Stimulated activated naive CD4-positive, alpha-beta T cell (primary cell): ENCODE measurements at places on chromosomes 11 and 22.

DNA sequence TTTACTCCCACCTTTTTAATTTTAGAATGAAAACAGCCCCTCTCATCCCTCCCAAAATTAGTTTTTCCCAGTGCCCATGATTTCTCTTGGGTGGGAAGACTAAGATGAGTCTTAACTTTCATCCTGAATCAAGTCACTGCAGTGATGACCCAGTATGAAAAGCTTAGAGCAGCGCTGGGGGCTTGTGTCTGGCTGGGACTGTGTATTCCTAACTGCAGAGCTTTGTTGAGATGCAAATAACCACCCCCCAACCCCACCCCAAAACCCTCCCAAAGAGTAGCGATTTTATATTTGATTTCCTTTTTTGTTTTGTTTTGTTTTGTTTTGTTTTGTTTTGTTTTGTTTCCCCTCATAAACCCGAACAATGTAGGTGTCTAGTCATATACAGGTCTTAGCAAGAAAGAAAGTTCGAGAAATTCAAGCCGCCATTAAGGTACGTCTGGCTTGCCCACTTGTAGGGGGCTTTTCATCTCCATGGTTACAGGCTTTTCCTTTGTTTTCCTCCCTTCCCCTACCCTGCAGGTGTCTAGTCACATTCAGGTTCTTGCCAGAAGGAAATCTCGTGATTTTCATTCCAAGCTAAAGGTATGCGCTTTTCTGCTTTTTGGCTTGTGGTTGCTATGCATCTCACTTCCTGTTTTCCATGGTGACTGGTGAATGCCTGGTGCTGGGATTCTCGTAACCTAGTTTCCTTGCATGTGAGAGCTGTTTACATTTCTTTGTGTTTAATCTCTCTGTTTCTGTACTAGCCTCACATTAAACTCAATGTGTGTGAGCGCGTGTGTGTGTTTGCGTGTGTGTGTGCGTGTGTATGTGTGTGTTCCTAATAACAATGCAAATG lies 144.6 kb upstream of the RASSF10 start:
- DNase-seq: no peak

- DNase-seq: no peak
Observed at GRCh38 chr11:69500285-69501120, 19.0 kb downstream of the LINC01488 start.

GRCh38 chr11:33899400-33900037 lies 7.6 kb upstream of the LMO2 start:
- no peak for DNase-seq

DNA sequence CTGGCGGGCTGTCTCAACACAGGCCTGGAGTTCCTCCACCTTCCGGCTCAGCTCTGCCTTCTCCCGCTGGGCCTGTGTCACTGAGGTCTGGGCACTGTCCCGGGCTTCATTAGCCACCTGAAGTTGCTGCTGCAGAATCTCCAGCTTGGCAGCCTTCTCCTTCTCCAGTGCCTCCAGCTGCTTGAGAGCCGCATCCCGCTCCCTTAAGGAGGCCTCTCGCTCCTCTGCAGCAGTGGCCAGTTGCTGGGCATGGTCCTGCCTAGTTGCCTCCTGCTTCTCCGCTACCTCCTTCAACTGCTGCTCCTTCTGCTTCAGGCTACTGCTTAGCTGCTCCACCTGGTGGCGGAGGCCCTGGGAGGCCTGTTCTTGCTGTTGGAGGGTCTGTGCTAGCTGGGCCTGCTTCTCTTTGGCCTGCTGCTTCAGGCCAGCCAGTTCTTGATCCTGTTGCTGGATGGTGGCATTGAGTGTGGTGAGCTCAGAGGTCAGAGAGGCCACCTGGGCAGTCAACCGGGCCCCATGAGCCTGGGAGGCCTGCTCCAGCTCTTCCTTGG lies 16.9 kb downstream of the IL18BP start:
- DNase-seq: no peak

DNA sequence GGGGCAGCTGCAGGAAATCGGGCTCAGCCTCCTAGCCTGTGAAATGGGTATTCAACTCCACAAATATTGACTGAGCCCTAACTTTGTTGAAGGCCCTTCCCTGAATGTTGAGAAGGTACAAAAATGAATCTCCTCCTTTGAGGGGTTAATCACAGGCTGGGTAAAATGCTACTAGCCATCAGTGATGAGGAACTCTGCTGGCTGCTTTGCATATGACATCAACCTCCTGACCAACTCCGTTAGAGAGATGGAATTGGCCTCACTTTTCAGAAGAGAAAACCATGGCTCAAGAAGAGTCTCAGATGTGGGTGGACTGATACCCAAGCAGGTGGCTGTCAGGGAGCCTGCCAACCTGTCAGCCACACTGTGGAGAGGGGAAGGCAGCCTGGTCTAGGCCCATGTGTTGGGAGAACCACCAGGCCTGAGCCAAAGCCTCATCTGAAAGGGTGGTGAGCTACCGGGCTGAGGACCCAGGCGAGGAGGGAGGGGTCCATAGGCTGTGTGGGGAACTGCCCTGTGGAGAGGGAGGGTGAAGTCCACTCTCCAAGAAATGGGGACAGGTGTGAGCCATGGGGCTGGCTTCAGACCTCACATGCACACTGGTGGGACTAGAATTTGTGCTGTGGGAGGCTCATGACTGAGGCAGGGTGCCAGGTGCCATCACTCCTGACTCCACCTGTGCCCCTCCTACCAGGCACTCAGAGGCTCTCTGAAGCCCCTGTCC lies 11.8 kb downstream of the CDCA5 start:
- DNase-seq: no peak

- no peak for DNase-seq
Observed at GRCh38 chr11:100872951-100873740, 186.1 kb downstream of the ARHGAP42 start.

DNA sequence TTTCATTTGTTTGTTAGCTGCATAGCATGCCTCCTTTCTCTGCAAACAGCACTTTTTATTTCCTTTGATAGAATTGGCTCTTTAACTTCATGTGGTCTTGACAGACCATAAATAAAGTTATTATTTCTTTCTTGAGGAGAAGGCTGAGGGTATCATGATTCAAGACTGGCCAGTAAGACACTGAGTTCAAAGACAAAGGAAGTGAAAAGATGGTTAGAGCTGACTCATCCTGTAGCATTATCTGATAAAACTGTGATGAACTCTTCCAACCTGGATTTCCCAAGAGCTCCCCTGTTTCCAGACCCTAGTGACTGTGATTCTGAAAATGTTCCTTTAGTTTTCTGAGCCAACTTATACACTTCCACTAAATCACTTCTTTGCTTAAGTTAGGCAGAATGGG lies 179.3 kb upstream of the FAT3 start:
- no peak for DNase-seq

DNA sequence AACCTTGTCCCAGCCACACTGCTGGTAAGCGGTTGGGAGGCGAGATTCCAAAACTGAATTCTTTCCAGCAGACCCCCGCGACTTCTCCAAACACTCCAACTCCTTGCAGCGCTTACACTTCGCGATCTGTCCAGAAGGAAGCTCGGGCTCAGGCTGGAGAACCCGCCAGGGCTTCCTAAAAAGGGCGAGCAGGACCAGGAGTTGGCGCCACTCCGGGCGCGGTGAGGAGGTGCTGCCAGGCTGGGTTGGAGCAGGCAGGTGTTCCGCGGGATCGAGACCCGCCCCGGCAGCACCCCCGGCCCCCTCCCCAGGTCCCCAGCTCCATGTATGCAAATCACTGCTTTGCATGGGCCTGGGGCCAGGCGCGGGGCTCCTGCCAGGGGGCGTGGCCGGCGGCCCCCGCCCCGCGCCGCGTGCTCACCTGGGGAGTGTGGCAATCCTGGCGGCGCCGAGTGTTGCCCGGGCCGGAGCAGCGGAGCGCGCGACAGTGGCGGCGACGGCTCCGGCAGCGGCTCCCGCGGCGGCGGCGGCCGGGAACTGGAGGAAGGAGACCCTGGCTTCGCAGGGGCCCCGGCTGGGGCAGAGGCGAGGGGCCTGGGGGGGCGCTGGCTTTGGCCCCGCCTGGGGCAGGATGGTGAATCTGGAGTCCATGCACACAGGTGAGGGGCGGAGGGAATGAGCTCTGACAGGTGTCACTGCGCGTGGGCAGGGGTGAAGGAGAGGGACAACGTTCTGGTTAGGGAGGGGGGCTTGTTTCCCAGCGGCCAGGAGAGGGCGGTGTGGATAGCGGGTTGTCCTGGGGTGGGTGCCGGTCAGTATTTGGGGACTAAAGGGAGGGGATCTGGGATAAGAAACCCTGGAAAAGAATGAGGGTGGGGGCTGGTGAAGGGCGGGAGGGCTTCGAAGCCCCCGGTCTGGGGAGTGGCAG lies at the start of gene POU2F3:
Gene POU2F3, plus strand, starts transcription at position 428 of the 928 bp plus-strand sequence. Its CDS starts 204 bp downstream, at position 632.
- DNase-seq: no peak

GRCh38 chr22:11253000-11253511 lies 4274.9 kb upstream of the OR11H1 start:
- DNase-seq: no peak

DNA sequence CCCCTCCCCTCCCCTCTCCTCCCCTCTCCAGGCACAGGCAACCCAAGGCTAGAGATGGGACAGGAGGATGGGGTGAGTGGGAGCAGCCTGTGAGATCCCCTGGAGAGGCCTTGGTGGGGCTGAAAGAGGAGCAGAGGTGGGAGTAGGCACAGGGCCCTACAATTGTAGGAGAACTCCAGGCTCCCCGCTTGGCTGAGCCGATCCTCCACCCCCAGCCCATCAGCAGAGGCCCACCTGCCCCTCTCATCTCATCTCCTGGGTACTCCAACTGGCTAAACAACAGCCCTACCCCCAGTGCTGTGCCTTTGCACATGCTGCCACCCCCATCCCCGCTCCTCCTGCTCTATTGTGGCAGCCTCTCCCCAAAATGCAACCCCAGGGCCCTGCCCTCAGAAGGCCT lies 52.0 kb upstream of the A4GALT start:
- DNase-seq: no peak

DNA sequence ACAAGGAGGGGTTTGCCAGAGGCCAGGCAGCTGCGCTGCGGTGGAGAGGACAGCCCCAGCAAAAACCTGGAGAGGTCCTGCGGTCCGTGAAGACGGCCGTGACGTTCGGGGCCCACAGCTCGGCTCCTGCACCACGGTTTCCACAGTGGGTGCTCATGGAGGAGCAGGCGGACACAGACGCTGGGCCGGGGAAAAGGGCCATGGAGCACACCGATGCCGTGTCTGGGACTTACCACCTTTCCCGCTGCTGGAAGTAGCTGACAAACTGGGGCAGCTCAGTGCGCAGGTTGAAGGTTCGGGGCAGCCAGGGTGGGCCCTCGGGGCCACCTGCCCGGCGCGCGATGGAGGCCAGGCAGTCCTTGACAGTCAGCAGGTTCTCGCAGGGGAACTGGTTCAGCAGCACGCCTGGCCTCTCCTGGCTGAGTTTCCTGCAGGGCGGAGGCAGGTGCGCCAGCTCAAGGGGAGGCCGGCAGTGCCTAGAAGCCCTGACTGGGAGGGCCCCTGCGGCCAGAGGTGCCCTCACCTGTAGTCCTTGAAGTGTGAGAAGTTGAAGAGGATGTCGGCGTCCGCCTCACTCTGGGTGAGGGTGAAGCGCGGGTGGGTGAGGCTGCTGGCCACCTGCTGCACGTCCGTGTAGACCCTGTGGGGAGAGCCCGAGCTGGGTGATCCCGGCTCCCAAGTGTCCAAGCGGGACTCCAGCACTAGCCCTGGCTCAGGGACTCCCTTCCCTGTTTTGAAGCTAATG lies 12.8 kb downstream of the TTLL12 start:
- DNase-seq: no peak

DNA sequence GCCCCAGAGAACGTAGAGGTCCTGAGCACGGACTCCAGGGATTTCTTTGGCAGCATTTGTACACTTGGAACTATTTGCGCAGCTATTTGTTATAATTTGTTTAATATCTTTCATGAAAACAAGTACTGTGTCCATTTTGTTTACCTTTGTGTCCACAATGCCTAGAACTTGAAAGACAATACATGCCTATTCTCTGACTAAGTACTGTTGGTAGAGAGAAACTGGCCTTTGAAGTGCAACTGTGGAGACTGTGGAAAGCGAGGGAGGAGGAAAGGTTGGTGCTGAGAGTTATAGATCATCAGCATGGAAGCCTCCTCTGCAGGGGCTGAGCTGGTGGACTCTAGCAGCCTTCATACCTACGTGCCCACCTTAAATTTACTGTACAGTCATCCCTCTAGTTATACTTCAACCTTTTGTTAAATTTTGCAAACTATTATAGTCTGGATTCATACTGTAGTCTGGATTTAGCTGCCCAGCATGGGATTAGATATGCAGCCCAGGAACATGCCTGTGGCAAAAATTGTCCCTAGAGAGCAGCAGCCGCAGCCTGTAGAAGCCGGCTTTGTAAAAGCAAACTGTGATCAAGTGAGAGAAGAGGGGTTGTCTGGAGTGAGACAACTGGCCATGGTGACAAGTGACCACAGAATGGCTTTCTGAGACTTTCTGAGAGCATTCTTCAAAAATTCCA lies 24.2 kb upstream of the YAP1 start:
- DNase-seq: no peak

- no peak for DNase-seq
Observed at GRCh38 chr22:26430600-26430999, 1.5 kb downstream of the ASPHD2 start.

DNA sequence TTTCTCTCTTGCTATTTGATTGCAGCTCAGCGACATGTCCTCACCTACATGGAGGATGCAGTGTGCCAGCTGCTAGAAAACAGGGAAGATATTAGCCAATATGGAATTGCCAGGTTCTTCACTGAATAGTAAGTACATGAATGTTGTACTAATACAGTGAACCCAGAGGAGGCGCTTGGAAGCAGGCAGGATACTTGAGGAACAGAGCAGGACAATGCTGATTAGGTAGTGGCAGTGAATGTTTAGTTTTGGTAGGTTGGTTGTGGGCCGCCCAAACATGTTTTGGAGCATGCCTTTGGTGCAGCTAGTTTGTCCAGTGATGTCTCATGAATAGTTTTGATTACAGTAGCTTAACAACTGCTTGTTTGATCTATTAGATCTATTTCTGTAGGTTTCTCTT lies 50.6 kb downstream of the CSTPP1 start:
- DNase-seq: no peak
